Hematopoietic multipotent progenitor cell (in vitro differentiated cells): ENCODE measurements at places on chromosomes 2 and 18. TPM values are rescaled to one million over a fixed set of nuclear protein-coding genes. Genes with fewer than 3 reads are reported as not detected.

The MYOM1 gene
- 0.27 TPM for total RNA-seq

The PLCL1 gene
- 0.27 TPM for total RNA-seq

The EVX2 gene
- not detected for total RNA-seq

The SH3RF3 gene
- 0.54 TPM for total RNA-seq

The SAP130 gene
- 19.1 TPM for total RNA-seq

The SPATA3 gene
- total RNA-seq: not detected

The PROC gene
- total RNA-seq: 1.1 TPM

The SERPINB12 gene
- total RNA-seq: not detected

The BOLL gene
- total RNA-seq: not detected

- no peak for DNase-seq
Measured at GRCh38 chr18:2985628-2986027, 27.3 kb downstream of the LPIN2 start.

DNA sequence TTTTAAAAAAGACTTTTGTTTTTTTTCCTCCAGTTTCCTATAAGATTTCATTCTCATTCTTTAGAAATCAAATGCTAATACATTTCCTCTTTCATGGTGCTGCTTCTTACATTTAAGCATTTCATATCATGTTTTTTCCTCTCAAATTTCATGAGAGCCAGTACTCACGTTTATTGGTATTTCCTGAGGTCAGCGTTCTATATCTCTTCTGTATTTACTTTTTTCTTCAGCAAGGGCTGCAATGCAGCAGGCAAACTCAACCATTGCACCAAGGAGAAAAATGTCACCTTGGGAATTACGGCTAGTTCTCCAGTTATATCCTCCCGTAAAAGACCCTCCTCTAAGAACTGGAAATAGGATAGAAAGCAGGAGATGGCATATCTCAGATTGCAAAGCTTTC is 32.4 kb downstream of the UPP2 start:
- no peak for DNase-seq

- no peak for DNase-seq
Measured at GRCh38 chr18:6734726-6735430, 5.4 kb downstream of the ARHGAP28 start.

- no peak for DNase-seq
Measured at GRCh38 chr2:37775908-37776250, 104.4 kb upstream of the CDC42EP3 start.

- DNase-seq: no peak
Measured at GRCh38 chr18:74084184-74084855, 63.3 kb downstream of the FBXO15 start.

- no peak for DNase-seq
Measured at GRCh38 chr2:152036611-152037469, 62.0 kb downstream of the CACNB4 start.

- no peak for DNase-seq
Measured at GRCh38 chr2:198809976-198810375, 647.8 kb downstream of the SATB2 start.

GRCh38 chr18:12318334-12318697 is 10.3 kb downstream of the TUBB6 start:
- DNase-seq: no peak

DNA sequence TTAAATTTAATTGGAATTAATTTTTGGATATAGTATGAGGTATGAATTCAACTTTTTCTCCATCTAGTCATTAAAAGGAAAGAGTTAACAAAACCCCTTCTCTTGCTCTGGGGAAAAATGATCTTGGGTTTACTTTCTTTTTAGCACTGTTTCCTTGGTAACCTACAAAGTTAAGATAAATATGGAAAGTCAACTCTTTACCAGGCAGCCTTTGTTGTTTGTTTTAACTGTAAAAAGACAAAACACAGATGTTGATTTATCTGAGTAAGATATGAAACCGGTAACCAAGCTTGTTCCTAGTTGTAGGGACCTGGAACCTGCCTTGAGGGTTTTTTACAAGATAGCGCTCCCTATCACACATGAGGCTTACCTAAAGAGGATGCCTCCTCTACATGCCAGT is 10.1 kb upstream of the SANBR start:
- DNase-seq: peak; percentile 68

DNA sequence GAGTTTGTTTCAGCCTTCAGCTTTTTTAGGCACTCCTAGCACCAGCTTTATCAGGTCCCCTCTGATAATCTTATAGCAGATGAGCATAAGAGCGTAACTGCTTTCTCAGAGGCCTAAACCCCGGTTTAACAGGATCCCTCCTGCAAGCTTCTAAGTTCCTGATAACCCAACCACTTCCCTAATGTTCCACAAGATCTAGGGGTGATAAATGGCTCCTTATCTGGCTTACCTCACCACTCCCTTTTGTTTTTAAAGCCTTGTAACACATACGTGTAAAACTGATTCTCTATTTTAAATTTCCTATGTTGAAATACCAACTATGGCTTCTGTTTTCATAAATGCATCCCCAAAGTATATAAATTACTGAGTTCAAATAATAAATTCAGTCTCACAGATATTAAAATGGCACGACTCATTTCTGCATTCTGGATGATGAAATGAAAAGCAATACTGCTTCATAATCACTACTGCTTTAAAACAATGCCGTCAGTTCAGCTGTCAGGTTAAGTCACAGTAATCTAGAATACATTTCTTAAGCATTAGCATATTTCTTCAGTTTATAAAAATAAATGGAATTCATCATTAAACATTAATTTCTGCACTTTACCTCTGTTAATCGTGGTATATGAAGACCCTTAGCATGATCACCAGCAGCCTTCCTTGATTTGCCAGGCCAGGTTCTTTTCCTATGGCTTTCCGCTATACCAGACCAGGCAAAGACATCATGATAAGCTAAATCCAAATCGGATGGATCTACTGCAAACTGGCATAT is 126.3 kb downstream of the C2orf74 start:
- DNase-seq: peak; percentile 68

- no peak for DNase-seq
Measured at GRCh38 chr2:181725476-181725875, 45.2 kb upstream of the NEUROD1 start.

DNA sequence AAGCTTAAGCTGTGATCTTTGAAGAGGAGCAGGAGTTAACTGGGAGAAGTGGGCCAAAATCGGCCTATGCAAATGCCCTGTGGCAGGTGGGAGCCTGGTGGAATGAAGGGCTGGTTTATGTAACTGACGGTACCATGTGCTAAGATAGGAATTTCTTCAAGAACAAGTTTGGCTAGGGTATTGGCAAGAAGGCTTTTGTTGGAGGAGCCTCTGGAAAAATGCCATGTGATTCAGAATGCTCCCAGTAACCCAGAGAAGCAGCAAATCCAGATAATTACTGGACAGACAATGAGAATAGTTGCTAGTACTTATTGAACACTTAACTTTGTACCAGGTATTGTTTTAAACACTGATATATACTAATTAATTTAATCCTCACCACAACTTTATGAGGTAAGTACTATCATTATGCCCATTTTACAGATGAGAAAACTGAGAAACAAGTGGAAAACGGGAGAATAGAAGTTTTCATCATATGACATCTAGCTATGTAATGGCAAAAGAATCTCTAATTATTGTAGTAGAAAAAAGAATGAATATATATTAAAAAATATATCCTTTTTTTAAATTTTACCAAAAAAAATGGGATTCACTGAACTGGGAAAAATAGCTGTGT is 9.1 kb upstream of the FAM124B start:
- no peak for DNase-seq

- no peak for DNase-seq
Measured at GRCh38 chr2:217846321-217846743, 156.5 kb downstream of the TNS1 start.

- no peak for DNase-seq
Measured at GRCh38 chr2:48527226-48527885, 2.6 kb upstream of the STON1 start.

DNA sequence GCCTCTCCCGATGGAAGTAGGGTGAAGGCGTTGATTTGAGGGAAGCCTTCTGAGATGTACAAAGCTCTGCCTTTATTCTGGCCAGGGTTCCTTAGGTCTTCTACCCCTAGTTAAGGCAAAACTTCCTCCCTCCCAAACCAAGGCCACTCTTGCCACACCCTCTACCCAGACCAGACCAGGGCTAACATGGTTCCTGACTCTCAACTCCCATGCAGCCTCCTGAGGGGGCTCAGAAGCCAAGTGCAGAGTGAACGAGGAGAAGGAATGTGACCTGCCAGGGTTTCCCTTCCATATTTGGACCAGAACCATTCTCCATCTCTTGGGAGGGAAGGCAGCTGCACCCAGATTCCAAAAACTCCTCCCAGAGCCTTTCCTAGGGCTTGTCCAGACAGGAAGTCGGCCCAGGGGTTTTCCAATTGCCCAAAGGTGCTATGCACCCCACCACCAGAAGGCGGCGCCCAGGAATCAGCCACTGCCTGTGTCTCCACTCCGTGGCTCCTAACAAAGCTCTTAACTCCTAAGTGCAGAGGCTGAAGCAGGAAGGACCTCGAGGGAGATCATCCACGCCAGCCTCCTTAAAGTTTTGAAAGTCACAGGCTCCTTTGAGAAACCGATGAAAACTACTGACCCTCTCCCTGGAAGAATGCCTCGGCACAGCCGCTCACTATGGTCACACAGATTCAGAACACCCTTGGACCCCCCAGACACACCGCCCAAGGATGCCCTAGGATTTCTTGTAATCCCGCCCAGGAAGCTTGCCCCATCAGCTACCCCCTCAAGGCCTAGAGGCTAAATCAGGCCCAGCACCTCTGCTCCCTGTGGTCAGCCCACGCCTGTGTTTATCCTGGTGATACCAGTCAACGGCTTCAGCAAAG is 157.8 kb downstream of the SMAD2 start:
- no peak for DNase-seq

GRCh38 chr2:36702781-36703180 is 6.3 kb downstream of the VIT start:
- DNase-seq: no peak

DNA sequence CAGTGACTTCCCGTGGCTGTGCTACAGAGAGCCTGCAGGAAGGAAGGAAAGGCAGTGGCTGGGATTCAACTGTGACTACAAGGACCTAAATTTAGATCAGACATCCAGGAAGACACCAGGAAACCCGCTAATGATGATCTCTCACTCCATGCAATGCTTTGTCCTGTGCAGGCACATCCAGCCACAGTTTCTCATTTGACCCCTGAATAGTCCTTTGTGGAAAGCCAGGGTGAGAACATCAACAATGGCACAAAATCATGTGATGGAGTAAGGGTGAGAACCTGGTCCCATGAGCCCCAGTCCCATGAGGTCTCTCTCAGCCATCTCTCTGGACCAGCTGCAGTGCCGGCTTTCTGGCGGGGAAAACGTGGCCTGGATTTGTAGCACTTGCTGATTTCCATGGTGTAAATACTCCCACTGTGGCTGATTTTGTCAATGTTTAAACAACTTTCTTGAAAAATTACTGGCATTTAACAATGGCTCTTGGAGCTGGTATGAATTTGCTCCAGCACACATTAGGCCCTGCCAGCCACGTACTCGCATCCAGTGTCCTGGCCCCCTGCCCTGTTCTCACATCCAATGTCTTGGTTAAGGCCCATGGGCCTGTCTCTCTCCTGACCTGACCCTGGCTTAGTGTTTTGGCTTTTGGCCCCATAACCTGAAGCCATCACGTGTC is 159.0 kb upstream of the HAAO start:
- no peak for DNase-seq

- DNase-seq: peak; percentile 74
Measured at GRCh38 chr18:45839414-45840395, 14.2 kb downstream of the SIGLEC15 start.

DNA sequence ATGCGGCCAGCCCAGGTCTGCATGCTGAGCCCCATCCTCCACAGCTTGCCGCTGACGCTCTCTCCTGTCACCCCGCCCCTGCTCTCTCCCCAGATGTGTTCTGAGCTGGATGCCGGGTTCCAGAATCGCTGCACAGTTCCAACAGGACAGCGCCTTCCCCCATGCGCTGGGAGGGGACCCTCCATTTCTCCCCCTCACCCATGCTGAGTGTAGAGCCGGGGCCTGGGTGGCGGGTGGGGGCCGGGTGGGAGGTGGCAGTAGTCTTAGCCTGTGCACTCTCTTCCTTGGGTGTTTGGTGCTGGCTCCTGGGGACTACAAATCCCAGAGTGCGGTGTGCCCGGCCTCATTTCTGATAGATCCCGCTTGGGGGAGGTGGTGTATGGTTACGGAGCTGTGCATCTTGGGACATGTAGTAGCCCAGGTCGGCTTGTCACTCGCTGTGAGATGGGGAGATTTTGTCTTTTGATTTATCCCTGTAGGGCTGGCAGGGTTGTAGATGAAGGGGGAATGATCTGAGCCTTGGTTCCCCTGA is 6.8 kb downstream of the DNAJB2 start:
- no peak for DNase-seq

- no peak for DNase-seq
Measured at GRCh38 chr2:144379851-144380311, 140.0 kb downstream of the ZEB2 start.

DNA sequence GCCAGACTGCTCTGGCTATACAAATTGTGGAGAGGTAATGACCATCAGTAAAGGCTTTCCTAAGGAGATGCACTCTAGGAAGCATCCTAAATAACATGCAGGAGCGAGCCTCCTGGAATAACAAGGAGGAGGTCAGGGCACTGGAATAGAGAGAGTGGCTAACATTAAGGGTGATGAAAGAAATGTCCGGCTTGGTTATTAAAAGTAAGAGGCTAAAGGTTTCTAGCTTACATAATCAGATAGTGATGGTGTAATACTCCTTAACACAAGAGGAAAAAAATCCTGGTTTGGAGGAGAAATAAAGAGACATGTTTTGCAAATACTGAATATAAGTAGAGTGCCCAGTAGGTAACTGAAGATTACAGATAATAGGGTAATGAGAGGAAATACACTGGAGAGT is 365.7 kb downstream of the ZEB2 start:
- no peak for DNase-seq

DNA sequence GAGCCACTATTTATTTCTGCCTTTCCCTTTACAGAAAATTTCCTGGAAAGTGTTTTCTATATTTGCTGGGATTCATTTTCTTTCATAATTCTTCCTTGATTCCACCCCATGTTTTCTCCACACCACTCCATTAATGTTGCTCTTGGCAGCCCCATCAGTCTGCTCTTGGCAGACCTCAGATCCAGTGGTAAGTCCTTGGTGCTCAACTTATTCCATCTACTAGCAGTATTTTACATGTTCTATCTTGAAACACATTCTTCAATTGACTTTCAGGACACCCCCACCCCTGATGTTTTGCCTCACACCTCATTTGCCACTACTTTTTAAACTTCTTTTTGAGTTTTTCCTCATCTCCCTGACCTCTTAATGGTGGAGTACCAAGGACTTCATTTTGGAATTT is 65.0 kb downstream of the HNMT start:
- no peak for DNase-seq

DNA sequence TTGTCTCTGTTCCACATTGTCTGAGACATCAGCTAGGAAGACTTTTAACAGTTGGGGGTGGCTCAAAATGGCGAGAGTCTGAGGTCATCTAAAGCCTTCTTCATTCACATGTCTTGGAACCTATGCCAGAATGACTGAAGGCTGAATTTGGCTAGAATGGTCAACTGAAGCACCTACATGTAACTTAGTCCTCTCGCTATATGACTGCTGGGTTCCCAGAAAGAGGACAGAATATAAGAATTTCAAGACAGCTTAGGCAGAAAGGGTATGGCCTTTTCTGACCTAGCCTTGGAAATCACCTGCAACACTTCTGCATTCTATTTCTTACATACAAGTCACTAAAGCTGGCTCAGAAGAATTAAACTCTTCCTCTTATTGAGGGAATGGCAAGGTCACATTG is 75.6 kb upstream of the OTX1 start:
- no peak for DNase-seq
